ENCODE measurements at places on chromosomes 5 and 9. TPM values are rescaled to one million over a fixed set of nuclear protein-coding genes. Genes with fewer than 3 reads are reported as not detected.
A peak's percentile ranks its signal among the peaks of the same experiment; 100 is the strongest.

- H3K4me3 ChIP-seq: no peak overlapping the region
- no peaks in the 10 kb centered on the region for H3K4me1 ChIP-seq
- no peak overlapping the region for H3K27ac ChIP-seq
- H3K36me3 ChIP-seq: no peaks in the 10 kb centered on the region
Measured at GRCh38 chr5:126707080-126707479, 69.9 kb upstream of the LMNB1 start.

DNA sequence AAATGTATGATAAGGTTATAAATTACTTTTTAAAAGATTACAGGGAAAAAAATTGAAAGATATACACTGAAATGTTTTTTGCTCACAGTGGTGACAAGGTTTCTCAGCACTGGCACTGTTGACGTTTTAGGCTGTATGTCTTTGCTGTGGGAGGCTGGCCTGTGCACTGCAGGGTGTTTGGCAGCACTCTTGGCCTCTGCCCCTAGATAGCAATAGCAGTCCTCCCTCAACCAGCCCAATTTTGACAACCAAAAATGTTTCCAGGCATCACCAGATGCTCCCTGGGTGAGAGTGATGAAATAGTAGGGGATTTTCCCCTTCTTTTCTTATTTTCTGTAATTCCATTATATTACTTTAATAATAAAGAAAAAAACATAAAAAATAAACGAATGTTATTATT, 3.3 kb downstream of the CD274 start:
- H3K4me3 ChIP-seq: no peak overlapping the region
- DNase-seq: no peak
- H3K36me3 ChIP-seq: peaks cover 7% of the 10 kb centered on the region
- no peaks in the 10 kb centered on the region for H3K27me3 ChIP-seq

DNA sequence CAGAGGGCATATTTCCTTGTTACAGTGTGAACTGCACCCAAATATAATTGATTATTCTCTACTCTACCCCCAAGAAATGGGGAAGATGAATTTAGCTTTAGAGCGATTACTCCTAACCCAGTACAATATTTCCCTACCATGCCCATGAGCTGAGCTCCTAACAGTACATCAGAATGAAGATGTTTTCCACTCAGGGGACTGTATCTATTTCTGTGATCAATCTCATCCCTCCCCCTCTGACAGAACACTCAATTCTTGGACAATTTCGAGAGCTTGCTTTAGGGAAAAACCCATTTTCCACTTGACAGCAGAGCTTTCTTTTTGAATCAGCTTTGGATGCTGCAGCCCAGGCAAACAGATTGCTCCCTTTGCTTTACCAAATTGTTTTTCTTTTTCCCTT, 24.7 kb upstream of the TEX48 start:
- no peak overlapping the region for H3K4me3 ChIP-seq
- H3K4me1 ChIP-seq: no peaks in the 10 kb centered on the region
- no peak overlapping the region for H3K27ac ChIP-seq
- H3K27me3 ChIP-seq: peaks cover 33% of the 10 kb centered on the region
- DNase-seq: no peak

- no peaks in the 10 kb centered on the region for H3K27me3 ChIP-seq
- H3K27ac ChIP-seq: peak overlapping the region; percentile 47
- no peaks in the 10 kb centered on the region for H3K36me3 ChIP-seq
- DNase-seq: no peak
Measured at GRCh38 chr9:111762556-111762955, 32.2 kb downstream of the SHOC1 start.

DNA sequence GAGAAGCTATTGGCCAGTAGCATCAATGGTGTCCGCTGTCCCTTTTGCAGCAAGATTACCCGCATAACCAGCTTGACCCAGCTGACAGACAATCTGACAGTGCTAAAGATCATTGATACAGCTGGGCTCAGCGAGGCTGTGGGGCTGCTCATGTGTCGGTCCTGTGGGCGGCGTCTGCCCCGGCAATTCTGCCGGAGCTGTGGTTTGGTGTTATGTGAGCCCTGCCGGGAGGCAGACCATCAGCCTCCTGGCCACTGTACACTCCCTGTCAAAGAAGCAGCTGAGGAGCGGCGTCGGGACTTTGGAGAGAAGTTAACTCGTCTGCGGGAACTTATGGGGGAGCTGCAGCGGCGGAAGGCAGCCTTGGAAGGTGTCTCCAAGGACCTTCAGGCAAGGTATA, 10.8 kb downstream of the TRIM32 start:
- H3K27ac ChIP-seq: no peak overlapping the region
- no peak for DNase-seq
- no peak overlapping the region for H3K4me3 ChIP-seq
- H3K4me1 ChIP-seq: no peaks in the 10 kb centered on the region
- no peaks in the 10 kb centered on the region for H3K27me3 ChIP-seq

- no peaks in the 10 kb centered on the region for H3K27me3 ChIP-seq
- no peaks in the 10 kb centered on the region for H3K4me1 ChIP-seq
- DNase-seq: no peak
- no peaks in the 10 kb centered on the region for H3K36me3 ChIP-seq
- no peak overlapping the region for H3K27ac ChIP-seq
Measured at GRCh38 chr5:76576450-76576849, 46.8 kb downstream of the F2RL2 start.

DNA sequence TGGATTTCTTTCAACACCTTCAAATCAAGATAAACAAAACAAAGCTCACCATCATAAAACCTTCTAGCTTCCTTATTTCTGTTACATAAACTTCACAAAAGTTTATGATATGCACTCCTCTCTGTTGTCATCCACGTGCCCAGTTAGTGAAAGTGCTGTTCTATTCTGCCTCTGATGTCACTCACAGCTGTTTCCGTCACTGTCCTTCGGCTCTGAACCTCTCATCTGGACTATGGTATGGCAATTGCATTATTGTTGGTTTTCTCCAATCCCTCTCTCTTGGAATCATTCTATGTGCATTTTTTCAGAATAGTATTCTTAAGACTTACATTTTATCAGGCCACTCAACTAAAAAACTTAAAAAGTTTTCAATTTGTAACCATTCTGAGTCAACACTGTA, 264.2 kb upstream of the DAPK1 start:
- H3K27ac ChIP-seq: no peak overlapping the region
- no peak for DNase-seq
- H3K36me3 ChIP-seq: no peaks in the 10 kb centered on the region

The SPATA31C1 gene
- total RNA-seq: not detected

The TXNDC8 gene
- total RNA-seq: not detected

The LCN15 gene
- not detected for total RNA-seq

The CD74 gene
- 1,091 TPM for total RNA-seq
